ENCODE measurements at places on chromosomes 2 and 18.

DNA sequence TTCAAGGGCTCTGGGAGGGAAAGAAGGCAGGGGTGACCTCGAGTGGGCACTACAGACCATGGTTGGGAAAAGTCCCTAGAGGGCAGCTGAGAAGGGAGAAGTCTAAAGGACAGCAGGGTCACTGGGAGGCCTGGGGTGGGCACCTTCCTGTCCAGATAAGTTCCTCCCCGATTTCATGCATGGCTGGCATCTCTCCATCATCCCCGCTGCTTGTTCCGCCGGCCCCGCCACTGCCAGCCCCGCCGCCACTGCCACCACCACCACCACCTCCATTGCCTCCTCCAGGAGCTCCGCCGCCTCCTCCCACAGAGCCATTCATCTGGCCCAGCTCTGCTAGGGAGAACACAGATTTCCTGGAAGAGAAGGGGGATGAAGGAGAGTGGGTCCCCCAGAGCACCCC lies 53.6 kb downstream of the MTHFD2 start:
- DNase-seq, result no peak

GRCh38 chr2:10348891-10349290 lies 46.2 kb downstream of the HPCAL1 start:
- DNase-seq, result no peak

DNA sequence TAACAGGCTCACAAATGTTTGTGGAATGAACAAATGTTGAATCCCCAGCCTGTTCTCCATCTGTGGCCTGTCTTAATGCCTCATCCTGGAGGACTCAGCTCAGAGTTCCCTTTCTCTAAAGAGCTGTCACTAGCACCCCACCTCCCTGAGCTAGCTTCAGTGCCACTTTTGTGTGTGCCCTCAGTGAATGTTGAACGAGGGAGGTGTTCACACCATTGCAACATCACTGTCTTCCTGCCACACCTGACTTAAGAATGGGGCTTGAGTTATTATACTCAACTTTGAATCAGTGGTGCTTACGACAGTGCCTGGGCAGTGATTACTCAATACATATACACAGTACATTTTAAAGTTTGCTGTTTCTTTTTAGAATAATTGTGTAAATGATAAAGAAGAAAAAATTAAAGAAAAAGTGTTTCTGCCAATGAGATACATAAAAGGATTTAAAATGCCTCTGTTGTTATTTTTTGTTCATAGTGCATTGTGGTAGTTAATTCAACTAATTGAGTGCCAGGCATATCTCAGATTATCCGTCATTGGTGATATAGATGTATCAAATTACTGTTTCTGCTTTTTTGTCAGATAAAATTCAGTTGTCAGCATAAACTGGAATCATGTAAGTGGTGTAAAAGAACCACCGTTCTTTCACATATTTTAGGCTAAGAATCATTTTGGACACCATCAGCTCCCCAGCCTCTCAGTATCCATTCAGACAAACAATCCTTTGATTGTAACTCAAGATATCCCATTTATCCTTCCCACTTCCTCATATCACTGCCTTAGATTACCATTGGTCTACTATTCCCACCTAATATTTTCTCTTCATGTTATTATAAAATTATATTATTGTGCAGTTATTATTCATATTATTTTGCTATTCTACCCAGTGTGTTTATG lies 304.7 kb downstream of the PTPRM start:
- no peak for DNase-seq

- DNase-seq, result no peak
Measured at GRCh38 chr18:9947248-9947647, 33.4 kb downstream of the VAPA start.

DNA sequence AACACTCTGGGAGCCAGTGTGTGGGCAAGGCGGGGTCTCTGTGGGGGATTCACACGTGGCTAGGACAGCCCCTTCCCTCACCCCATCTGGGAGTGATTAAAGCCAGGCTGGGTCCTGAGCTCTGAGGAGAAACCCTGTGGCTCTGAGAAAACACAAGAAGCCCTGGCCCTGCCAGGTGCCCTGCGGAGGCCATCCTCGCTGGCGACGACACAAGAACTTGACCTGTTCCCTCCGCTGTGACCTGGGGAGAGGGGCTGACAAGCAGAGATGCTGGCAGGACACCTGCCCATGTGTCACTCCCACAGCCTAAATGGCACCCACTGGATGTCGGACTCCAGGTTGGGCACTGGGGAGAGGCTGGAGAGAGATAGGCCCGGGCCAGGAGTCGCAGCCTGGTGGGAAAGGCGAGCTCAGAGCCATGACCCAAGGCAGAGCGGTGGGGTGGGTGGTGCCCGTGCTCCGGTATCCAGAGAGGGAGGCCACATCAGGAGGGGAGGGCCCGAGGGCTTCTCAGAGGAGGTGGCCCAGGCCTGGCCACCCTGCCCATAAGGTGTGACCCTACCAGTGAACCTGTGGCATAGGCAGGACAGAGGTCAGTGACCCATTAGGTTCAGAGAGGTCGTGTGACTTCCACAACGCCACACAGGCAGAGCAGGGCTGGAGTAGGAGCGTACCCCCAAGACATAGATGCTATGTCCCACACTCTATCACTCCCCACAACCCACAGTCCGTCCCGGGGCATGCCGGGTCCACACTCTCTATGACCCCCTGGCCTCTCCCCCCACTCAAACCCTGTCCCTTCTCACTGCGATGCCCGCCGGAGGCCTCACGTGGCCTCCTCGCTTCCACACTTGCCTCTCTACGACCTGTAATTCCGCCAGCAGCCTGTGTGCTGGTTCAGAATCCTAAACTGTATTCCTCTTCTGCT lies 59.4 kb upstream of the HPCAL1 start:
- DNase-seq, result no peak

DNA sequence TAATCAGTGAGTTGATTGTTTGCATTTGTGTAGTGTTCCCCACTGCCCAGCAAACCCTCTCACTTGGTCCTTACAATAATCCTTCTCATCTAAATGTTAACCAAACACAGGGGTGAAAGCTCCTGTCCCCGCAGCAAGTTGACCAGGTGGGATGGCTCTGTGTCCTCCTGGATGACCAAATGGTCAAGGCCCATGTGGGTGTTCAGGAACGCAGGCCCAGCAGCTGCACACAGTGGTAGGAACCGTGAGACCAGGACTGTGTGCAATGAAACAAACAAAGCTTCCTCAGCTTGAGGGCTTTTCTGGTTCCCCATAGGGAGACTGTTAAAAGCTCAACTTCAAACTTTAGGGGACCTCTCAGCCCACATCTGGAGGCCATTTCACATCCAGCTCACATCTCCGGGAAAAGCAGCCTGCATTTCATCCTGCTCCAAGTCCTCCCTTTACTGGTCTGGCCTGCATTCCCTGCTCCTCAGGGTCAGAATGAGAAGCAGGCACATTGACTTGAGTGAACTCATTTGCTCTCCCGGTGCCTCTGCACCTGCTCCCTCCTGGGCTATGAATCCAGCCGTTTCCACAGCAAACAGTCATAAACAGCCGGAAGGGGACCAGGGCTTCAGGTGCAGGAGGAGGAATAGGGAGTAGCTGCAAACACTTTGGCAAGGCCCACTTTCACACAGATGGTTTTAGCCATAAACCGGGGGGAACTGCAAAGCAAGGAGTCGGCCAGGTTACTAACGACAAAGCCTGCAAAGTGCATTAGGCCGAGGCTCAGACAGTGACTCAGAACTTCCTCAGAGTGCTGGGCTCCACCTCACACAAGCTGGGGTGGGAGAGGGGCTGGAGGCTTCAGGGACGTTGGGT lies 144.7 kb downstream of the CAPN13 start:
- DNase-seq, result no peak

- no peak for DNase-seq
Measured at GRCh38 chr2:161283926-161284325, 24.3 kb upstream of the PSMD14 start.

DNA sequence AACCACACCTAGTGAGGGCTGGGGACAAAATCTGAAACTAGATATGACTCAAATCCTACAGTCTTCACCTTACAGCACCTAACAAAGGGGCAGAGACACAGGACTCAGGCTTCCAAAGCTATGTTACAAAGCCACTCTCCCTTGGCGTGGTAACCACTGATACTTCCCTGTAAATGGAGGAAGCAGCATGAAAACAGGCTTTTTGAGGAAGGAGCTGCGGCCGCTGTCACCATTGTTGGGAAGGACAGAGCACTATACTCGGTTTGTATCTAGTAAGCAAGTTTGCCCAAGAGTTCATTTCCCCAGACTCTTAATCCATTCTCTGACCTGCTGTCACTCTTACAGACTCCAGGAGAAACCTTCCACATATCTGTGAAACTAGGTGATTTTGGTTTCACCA lies 60.3 kb downstream of the LONRF2 start:
- no peak for DNase-seq

- no peak for DNase-seq
Measured at GRCh38 chr2:200025717-200026116, 70.3 kb downstream of the MAIP1 start.

DNA sequence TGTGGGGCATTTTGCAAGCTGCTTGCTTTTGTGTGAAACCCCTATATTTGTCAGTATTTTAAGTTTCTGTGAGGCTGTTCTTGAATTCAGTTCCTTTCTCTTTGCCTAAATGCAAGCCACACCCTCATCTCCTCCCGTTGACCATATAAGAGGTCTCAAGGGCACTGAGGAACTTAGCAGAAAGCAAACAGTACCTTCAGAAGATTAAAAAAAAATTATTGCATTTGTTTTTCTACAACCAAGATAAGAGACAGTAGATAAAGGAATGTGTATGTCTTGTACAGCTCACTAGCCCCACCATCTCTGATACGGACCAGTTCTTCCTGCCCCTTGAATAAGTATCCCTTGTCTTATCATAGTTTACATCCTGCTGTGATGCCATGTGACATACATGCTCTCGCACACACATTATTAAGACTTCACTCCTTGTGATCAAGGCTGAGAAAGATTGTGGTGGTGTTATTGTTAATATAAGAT lies 64.2 kb downstream of the NPAS2 start:
- no peak for DNase-seq

DNA sequence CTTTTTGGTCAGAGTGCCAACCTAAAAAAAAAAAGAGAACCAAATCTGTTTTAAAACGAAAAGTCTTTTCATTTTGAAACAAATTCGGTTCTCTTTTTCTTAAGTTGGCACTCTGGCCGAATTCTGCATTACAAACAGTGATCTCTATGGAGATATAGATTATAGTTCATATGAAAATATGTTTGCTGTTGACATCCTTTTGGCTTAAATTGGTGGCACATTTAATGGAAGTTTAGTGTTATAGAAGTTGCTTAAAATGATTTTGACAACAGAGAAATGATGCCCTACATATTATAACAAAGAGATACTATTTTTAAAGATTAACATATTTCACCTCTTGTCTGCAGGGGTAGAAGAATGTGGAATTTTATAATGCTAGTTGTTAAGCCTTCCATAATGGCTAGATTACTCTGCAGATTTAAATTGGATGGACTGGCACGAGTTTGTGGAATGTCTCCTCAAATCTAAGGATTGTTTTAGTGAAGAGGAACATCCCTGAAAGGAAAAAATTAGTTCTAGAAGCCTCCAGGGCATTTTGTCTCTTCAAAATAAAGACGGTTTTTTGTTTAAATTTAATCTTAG lies 222.9 kb upstream of the CDH2 start:
- DNase-seq, result no peak

GRCh38 chr2:193482557-193482956 lies 1287.8 kb upstream of the TMEFF2 start:
- no peak for DNase-seq

GRCh38 chr2:130373808-130374365 lies 18.0 kb downstream of the PTPN18 start:
- DNase-seq, result no peak

DNA sequence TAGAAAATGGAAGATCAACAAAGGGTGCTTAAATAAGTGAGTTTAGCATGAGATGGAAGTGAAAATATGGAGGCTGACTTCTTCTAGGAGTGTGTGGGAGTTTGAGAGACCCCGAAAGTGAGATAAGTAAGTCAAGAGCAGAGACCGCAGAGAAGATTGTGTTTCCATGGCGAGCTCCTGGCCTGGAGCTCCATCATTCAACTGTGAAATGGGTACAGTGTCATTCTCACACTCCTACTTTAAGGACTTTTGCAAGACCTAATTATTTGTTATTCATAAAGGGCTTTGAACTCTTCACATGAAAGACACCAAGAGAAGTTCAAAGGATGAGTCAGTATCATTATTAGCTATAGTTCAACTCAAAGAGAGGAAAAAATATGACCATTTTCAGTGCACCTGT lies 134.2 kb upstream of the PIK3C3 start:
- DNase-seq, result no peak

- DNase-seq, result no peak
Measured at GRCh38 chr2:217433522-217433921, 569.3 kb downstream of the TNS1 start.

GRCh38 chr2:40227210-40227609 lies 224.7 kb downstream of the SLC8A1 start:
- no peak for DNase-seq

GRCh38 chr2:66426244-66427111 lies 8.4 kb upstream of the MEIS1 start:
- DNase-seq, result no peak

- no peak for DNase-seq
Measured at GRCh38 chr2:883803-884748, 66.6 kb upstream of the SNTG2 start.

- no peak for DNase-seq
Measured at GRCh38 chr2:64942693-64943092, 46.5 kb upstream of the SLC1A4 start.

- DNase-seq, result no peak
Measured at GRCh38 chr18:24862201-24862816, 401.9 kb downstream of the HRH4 start.

DNA sequence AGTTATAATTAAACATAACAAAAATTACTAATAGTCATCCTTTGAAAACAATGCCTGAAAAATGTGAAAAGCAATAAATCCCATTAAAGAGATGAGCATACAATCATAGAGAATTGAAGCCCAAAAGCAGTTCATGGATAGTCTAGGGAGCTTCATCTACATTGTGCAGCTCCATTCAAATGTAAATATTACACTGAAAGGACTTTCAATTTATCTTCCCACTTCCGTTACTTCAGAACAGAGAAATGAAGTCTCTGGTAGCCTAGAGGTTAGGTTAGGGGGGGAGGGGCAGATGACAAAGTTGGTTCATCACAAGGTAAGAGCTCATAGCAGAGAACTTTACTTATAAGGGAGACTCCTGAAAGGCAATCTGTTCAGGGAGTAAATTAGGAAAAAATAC lies 126.6 kb upstream of the RGPD4 start:
- no peak for DNase-seq

All from non-pigmented ciliary epithelial cell (primary cell).